ENCODE measurements at places on chromosomes 5 and 9.

- DNase-seq, result no peak
Observed at GRCh38 chr9:36986468-36987408, 47.3 kb downstream of the PAX5 start.

- DNase-seq, result no peak
Observed at GRCh38 chr5:167008705-167009104, 1282.7 kb upstream of the WWC1 start.

- DNase-seq, result peak; percentile 74
Observed at GRCh38 chr9:70117835-70118319, 74.2 kb downstream of the MAMDC2 start.

DNA sequence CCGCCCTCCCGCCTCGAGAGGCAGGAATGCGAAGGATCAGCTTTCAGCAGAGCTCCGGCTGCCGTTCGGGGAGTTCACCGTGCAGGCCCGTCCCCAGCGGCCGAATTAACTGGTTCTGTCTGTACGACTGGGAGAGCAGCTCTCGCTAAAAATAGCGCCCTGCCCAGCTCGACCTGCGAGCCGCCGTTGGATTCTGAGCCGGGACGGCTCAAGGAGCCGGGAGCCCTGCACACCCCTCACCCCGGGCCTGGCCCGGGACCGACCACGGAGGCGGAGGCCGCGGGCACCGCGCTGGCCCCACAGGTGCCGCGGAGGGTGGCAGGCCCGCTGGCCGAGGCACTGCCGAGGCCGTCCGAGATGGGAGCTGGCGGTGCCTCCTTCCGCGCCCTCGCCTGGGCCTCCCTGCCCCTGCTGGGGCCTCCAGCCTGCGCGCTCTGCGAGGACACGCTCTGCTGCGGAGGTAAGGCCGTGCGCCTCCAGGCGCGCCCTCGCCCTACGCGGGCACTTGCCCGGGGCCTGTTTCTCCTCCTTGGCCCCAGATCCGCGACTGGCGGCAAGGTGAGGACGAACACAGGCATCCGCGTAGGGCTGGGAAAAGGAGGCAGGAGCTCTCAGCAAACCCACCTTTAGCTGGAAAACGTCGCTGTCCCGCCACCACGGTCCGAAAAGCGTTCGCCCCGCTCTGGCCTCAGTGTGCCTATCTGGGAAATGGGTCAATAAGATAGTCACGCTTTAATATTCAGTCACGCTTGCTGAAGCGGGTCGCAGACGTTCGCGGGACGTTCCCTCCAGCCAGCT lies 53.1 kb upstream of the DAB2IP start:
- DNase-seq, result peak; percentile 86

- no peak for DNase-seq
Observed at GRCh38 chr9:87540444-87541105, 42.9 kb downstream of the DAPK1 start.

GRCh38 chr9:5854063-5854790 lies 21.3 kb upstream of the ERMP1 start:
- DNase-seq, result no peak
